ENCODE measurements at places on chromosomes 1 and 21. TPM values are rescaled to one million over a fixed set of nuclear protein-coding genes. Genes with fewer than 3 reads are reported as not detected.

TDRD5 gene
- 1.5 TPM for total RNA-seq

AUNIP gene
- not detected for total RNA-seq

NEXN gene
- 21.7 TPM for total RNA-seq

BATF3 gene
- total RNA-seq: 0.88 TPM

SUCO gene
- 34.1 TPM for total RNA-seq

DAB1 gene
- total RNA-seq: 0.57 TPM

DCST2 gene
- total RNA-seq: 3.7 TPM

SLC6A17 gene
- total RNA-seq: not detected

HSPB7 gene
- total RNA-seq: 429 TPM

TMEM39B gene
- 1.8 TPM for total RNA-seq

FAM177B gene
- 1.8 TPM for total RNA-seq

PDXK gene
- total RNA-seq: 71.1 TPM

RERE gene
- total RNA-seq: 78.8 TPM

RPTN gene
- not detected for total RNA-seq

OXCT2 gene
- not detected for total RNA-seq

ECM1 gene
- 12.1 TPM for total RNA-seq

MEX3A gene
- total RNA-seq: 0.33 TPM

MARK1 gene
- 12.3 TPM for total RNA-seq

TMIGD3 gene
- 8.8 TPM for total RNA-seq

PSEN2 gene
- total RNA-seq: 26.3 TPM

DNAH14 gene
- 1.5 TPM for total RNA-seq

BRDT gene
- 1.8 TPM for total RNA-seq

TNNT2 gene
- not detected for total RNA-seq

All from subcutaneous adipose tissue (tissue), 4 donors.